ENCODE measurements at places on chromosomes 3 and 15.

DNA sequence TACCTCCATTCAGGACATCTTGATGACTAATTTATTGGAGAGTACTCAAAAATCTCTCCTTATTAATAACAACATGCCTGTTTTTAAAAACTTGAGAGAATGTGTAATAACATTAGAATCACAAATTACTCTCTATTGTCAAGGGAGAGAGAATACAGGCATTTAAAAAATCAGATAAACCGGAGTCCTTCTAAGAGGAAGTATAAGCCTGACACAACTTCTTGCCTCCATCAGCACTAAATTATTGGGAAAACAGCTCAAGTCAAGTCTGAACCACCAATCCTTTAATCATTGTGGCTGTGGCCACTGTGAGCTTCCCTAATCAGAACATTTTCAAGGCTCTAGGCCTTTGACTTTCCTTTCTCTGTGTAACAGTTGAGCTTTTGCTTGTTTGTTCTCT, 38.0 kb downstream of the SSR3 start:
- DNase-seq = no peak

- no peak for DNase-seq
Measured at GRCh38 chr3:113514265-113514769, 639 bp downstream of the SPICE1 start.

- DNase-seq = no peak
Measured at GRCh38 chr3:44482721-44483120, 5.3 kb upstream of the ZNF445 start.

DNA sequence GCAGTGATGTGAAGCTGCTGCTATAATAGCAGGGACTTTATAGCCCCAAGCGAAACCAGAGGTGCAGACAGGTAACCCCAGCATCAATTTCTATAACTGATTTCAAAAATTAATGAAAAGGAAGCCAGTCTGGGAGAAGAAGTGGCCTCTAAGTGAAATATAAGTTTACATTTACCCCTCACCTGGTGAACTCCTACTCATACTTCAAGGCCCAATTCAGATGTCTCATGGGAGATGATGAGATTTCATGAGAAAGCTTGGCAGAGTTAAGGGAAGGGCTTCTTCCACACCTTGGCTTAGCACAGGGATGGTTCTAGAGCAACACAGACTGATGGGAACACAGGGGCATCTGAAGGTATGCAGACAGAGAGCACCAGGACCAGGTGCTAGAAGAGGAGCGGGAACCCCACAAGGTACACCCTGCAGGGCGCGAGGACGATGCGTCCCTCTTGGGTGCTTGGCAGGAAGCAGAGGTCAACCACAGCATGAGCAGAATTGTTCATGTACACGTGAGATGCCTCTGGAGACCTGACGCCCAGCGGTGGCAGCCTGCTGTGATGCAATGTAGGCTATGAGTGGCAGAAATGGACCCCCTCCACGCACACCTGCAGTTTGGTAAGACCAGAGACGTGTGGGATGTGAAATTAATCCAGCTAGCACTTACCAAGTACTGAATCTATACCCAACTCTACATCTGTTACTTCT, 102.9 kb downstream of the SRGAP3 start:
- DNase-seq = no peak

- DNase-seq = no peak
Measured at GRCh38 chr15:78620527-78621421, at the start of gene CHRNA3. CHRNA3 (minus strand) TSS chr15:78620996; CDS start chr15:78620794, 202 bp downstream.

DNA sequence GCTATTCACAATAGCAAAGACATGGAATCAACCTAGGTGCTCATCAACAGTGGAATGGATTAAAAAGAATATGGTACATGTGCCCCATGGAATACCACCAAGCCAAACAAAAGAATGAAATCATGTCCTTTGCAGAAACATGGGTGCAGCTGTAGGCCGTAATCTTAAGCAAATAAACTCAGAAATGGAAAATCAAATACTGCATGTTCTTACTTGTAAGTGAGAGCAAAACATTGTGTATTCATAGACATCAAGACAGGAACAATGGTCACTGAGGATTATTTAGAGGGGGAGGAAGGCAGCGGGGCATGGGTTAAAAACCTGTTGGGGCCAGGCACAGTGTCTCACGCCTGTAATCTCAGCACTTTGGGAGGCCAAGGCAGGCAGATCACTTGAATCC, 304.7 kb upstream of the ROBO2 start:
- DNase-seq = no peak

DNA sequence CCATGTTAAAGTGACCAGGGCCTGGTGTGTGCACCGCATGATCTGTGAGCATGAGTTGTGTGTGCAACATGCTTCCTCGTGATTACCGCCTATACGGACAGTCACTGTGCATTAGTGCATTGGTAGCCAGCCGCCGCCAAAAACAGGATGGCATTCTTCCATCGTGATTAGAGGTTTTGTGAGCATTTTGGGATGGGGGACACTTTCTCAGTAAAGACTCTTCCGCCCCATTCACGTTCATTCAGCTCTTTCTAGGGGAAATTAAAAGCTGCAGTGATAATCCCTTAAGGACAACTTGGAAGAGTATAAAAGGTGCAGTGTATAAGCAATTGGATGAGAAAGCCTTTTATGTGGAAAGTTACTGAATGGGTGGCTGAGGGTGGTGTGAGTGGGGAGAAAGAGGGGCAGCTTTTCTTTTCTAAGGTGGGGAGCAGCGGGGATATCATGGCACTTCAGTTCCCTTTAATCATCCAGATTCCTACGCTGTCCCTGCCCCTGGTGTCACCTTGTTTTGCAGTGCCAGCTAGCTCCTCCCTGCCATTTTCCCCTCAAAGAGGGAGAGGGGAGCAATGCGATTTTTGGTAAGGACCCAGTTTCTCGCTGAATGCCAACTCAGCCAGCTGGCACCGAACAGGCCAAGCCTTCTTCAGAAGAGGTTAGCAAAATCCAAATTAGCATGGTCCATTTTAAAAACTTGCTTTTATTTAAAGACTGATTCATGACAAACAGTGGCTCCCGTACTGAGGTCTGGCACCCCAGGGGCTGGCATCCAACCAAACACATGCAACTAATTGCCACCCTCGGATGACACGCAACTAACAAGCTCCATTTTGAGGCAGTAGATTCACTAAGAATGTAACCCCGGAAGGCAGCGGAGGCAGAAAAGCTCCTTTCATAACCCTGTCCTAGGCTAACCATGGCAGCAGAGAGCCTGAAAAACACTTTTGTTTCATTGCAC, 447.8 kb downstream of the FHIT start:
- no peak for DNase-seq

DNA sequence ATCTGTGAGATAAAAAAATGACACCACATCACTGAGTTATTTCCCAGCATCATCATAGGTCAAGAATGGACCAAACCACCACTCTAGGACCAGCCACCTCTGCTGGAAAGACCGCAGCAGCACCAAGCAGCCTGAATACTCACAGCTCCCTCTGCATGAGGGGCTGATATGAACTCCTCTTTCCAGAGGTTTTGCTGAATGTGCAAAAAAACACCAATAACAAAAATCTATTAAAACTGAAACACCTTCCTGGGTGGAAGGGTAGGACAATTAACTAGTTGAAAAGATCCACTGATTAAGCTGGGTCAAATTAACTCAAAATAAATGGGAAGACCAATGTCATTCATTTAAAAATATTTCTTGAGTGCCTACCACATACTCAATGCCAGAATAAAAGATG, 28.9 kb upstream of the KCNMB3 start:
- no peak for DNase-seq

Data from T1000 (cell line).